ENCODE measurements at places on chromosomes 7 and 10.

DNA sequence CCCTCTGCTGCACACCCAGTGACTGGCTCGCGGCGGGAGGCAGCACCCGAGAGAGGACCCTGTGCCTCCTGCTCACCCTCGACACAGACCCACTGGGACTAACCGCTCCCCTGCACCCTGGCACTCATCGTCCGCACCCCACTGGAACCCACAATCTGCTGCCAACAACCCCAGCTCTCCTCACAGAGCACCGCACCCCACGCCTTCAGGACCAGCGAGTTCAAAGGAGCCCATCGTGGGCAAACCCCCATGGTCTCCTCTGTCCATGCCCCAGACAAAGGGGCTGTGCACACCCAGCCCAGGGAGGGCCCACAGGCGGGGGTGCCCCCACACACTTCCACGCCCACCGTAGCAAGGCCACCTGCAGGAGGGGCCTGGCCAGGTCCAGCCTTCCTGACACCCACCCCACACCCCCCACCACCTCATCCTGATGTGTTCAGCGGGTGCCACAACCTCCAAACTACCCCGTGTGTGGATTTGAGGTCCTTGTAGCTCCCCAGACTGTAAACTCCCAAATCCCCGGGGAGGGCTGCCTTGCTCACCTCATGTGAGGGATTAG, 14.0 kb downstream of the RASGEF1A start:
- DNase-seq = no peak

DNA sequence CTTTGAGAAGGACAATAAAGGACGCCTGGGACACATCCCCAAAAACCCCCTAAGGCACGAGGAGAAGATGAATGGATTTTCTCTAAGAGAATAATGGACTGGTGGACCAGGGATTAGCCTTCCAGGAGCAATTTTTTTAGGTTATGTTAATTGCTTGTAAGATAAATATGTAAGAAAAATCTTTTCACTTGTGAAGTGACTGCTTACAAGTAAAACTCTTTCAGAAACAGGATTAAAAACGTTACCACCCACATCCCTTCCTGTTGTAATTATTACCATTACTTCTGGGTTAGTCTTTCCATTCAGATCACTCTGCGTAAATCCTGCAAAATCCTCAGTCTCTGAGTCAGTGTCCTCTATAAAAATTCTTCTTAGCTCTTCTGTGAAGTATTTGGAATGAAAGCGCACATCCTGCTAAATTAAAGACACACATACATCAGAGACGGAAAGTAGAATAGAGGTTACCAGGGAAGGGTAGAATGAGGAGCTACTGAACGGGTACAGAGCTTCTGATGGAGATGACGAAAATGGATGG, 34.3 kb downstream of the CDCA7L start:
- DNase-seq = no peak

DNA sequence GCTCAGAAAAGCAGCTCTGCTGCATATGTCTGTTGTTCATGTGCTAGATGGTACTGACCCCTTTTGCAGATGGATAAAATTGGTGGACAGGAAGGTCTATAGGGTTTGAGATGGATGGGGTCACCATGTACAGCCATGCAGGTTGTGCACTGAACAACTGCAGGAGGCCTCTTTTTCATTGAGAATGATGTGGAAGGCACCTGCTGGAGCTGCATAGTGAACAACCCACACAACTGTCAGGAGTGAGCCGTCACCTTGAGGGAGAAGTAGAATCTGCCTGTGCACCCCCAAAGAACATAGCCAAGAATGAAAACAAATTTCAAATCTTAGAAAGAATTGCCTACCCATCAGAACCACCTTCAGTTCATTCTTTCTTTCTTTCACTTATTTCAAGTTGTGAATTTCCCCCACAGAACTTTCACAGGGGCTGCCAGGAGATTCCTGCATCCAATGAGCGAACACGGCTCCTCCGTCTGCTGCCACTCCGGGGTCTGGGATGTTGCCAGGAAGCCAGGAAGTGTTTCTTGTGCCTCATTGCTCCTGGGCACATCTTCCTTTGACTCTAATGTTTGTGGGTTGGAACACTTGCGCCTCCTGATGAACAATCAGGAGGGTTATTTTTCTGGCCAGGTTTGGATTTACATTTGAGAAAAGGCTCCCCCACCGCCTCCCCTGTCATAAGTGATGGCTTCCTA, 53.7 kb upstream of the DOCK1 start:
- DNase-seq = no peak

DNA sequence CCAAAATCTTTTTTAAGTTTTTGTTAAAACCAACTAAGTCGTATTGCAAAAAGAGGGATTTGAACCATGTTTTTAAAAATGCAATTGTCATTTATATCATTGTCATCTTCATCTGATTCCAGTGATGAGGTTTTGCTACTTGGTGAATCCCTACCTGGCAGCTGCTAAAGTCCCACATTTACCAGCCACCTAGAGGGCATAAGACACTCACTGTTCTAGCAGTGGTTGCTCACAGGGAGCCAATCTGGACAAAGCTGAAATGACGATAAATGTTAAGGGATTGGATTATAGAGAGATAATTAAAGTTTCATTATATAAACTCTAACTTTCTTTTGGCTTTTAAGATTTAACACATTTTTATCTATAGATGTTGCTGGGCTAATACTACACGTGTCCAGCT, 18.7 kb downstream of the KIFBP start:
- no peak for DNase-seq

DNA sequence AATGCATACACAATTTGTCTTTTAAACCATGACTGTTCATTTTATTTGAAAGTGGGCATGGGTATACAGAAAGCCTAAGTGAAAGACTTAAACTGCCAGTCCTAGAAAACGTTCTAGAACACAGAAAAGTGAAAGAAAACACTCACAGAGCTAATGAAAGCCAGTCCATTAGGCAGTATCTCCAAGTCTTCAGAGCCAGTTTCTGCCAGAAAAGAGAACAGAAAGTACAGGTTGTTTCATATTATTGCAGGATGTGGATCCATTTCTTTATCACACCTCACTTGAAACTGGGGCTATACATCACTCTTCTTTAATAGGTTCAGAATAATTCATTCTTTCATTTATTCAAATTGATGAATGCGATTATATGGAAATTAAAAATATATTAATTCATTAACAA, 7.7 kb downstream of the PON1 start:
- DNase-seq = no peak

DNA sequence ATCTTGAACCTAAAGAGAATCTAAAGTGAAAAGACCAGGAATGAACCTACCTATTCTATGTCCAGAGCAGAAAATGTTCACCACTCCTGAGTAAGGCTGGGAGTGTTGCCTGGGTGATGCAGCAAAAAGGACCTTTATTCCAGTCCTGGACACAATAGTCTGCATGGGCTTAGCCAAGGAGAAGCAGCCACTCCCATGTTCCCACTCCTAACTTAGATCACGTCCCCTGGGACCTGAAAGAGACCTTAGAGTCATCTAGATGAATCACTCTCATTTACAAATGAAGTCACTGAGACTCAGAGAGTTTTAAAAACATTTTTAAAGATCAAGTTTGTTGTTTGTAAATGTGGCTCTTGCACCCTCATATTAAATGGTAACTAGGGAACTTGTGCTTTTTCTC, 763.4 kb downstream of the KCNMA1 start:
- no peak for DNase-seq

DNA sequence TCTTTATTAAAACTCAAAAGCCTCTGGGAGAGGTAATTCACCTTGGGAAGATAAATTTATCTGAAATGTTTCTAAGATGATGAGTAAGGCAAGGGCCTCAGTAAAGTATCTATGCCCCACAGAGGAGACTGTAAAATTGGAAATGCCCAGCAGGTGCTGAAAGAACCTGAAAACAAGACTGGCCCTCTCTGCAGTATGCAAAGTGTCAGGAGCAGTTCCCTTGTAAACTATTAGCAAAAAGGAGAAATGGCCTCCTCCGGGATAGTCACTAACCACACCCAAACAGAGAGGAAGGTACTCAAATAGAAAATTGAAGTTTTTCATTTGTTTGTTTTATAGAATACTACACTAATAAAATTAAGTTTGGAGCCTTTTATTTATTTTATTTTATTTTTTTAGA, 81.2 kb downstream of the FZD1 start:
- DNase-seq = no peak

DNA sequence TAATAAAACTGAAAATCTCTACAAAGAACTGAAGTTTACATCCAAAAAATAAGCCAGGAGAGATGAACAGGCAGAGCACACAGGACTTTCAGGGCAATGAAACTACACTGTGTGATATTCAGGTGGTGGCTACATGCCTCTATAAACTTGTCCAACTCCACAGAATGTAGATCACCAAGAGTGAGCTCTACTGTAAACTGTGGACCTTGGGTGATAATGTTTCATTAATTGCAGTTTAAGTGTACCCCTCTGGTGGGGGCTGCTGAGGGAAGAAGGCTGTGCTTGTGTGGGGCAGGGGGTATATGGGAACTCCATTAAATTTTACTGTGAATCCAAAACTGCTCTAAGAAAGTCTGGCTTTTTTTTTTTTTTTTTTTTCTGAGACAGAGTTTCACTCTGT, 22.7 kb downstream of the YWHAG start:
- no peak for DNase-seq

DNA sequence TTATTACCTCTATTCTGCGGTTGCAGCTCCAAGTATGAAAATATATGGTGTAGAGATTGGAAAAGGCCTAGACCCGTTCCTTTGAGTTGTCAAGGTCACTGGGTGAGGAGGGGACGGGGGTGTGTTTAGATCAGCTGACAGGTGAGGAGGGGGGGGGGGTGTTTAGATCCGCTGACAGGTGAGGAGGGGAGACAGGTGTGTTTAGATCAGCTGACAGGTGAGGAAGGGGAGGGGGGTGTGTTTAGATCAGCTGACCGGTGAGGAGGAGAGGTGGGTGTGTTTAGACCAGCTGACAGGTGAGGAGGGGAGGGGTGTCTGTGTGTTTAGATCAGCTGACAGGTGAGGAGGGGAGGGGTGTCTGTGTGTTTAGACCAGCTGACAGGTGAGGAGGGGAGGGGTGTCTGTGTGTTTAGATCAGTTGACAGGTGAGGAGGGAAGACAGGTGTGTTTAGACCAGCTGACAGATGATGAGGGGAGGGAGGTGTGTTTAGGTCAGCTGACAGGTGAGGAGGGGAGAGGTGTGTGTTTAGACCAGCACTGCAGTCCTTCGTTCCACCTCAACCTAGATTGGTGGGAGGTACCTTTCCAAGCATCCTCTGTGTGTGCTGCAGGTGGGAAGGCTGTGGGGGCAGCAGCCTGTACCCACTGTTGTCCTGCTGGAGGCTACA, 655.0 kb upstream of the ADARB2 start:
- no peak for DNase-seq

GRCh38 chr7:132137681-132138080, 438.6 kb downstream of the PLXNA4 start:
- DNase-seq = no peak

DNA sequence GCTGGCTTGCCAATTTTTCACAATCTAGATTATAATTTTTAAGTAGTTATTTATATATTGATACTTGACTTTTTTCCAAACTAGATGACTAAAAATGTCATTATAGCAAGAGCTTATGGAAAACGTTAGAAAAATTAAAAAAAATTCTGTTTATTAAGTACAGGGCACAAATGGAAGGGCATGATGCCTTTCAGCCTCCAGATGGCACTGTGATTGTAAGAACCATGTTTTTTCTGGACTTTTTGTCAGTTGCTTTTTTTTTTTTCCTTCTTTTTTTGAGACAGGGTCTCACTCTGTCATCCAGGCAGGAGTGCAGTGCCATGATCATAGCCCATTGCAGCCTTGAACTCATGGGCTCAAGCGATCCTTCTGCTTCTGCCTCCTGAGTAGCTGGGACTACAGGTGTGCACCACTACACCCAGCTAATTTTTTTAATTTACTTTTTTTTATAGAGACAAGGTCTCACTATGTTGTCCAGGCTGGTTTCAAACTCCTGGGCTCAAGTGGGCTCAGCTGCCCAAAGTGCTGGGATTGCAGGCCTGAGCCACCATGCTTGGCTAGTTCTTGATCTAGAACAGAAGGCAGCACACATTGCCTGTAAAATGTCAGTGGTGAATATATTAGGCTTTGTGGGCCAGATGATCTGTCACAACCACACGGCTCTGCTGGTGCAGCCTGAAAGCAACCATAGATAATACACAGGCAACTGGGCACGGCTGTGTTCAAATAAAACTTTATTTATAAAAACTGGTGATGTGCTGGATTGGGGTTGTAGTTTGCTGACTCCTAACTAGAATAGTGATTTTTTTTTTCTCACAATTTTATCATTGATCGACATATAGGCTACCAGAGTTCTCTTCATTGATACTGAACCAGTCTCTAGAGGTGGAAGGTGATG, 27.4 kb downstream of the UCMA start:
- no peak for DNase-seq

Measured in stimulated activated CD8-positive, alpha-beta memory T cell treated with anti-CD3 and anti-CD28 coated beads, Interleukin-2, amount 100 ng/mL, for 1 hour (primary cell).